ENCODE measurements at places on chromosomes 1 and 21.

DNA sequence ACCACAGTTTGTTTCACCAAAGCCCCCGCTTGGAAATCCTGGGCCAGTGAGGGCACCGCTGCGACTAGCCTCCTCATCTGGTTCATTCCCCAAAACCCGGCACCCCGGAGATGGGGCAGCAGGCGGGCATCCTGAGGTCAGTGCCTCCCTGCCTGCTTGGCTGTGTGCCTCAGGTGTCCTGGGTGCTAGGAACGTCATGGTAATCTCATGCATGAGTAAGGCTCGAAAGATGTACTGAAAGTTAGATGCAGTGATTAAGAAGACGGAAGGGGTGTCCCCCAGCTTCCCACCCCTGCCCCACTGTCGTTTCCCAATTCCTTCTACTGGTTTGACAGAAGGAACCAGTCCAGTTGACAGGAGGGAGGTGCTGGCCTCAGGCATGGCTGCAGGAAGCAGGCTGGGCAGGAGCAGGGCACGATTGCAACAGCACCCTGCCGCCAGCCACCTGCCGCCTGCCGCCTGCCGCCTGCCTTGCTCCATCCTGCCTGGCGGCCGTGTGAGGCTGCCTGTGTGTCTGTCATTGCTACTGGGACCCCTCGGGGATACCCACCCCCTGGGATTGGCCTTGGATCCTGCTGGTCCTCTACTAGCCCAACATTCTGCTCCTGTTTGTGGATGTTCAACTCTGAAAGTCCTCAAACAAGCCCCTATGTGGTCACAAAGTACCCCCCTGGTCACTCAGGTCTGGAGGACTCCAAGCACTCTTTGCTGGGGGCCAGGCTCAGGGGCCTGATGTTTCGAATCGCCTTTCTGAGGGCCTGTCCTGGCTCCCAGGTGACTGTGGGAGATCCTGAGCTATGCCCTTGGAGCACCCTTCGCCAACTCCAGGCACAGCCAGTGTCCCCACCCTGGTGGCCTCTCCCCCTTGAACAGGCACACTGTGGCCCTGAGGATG lies 73.0 kb upstream of the IFFO2 start:
- DNase-seq: no peak

DNA sequence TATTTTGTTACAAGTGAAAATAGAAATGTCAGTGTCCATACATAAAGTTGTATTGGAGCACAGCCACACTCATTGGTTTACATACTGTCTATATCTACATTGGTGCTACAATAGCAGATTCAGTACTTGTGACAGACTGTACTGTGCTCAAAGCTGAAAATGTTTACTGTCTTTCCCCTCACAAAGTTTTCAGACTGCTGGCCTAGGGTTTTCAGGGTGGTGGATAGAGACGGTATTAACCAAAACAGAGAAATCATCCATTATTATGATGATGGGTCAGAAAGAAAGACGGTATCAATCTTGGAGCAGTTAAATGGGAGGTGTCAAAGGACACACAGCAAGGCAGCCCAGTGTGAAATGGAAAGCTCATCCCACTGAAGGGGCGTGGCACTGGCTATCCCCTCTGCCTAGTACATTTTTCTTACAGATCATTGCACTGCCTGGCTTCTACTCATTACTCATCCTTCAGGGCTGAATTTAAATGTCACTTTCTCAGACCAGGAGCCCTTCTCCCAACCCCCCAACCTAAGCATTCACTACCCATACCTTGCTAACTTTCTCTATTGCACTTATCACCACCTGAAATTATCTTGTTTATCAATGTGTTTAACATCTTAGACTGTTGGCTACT lies 10.2 kb downstream of the JAK1 start:
- no peak for DNase-seq

DNA sequence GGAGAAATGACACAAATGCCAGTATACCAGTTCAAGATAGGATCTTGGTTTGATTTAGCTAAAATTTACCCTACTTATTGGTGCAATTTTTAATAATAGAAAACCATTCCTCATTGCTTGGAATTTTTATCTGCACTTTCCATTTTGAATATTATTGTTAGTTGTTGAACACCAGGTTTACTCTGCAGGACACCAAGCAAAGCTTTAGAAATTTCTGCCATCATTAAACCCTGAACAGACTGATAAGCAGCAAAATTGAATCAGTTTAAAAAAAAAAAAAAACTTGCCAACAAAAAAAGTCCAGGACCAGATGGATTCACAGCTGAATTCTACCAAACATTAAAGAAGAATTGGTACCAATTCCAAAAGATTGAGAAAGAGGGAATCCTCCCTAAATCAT lies 71.5 kb downstream of the POU2F1 start:
- DNase-seq: no peak

- DNase-seq: no peak
Measured at GRCh38 chr1:42484382-42484781, 21.3 kb downstream of the CCDC30 start.

DNA sequence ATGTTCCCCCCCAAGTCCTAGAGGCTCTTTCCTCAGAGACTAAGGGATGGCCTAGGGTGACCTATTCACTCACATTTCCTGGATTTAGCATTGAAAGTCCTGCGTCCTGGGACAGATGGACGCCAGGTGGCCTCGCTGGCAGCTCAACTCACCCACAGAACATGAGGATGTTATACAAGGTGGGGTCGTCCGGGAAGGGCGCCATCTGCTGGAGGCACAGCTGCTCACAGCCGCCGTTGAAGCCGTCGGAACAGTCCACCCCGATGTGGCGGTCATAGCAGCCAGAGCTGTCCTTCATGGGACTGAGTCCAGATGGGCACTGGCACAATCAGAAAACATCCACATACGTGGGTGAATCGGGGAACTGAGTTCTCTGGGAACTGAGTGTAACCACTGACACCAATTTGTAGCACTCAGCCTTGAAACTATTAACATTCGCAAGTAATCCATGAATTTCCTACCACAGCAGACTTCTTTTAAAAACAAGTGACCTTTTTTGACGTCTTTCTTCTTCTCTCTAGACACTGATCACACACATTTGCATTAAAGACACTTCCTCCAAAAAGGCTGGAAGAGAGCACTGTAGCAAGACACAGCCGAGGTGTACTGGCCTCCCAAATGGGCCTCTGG lies 215.4 kb downstream of the ASTN1 start:
- no peak for DNase-seq

DNA sequence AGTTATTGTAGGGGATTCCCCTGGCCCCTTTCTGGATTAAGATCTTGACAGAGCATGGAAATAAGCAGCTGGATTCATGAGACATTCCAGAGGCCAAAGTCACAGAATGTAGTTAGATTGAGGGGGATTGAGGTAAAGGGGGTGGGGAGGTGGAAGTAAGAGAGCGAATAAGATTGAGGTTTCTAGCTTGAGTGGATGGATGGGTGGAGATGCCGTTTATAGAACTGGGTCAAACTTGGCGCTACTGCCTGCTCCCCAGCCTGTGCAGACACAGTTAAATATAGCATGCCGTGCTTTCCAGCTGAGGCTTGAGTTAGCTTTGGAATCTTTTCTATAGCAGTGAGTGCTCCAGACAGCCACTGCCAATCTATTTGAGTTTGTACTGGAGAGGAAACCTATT lies 85.7 kb downstream of the DYRK1A start:
- DNase-seq: no peak

DNA sequence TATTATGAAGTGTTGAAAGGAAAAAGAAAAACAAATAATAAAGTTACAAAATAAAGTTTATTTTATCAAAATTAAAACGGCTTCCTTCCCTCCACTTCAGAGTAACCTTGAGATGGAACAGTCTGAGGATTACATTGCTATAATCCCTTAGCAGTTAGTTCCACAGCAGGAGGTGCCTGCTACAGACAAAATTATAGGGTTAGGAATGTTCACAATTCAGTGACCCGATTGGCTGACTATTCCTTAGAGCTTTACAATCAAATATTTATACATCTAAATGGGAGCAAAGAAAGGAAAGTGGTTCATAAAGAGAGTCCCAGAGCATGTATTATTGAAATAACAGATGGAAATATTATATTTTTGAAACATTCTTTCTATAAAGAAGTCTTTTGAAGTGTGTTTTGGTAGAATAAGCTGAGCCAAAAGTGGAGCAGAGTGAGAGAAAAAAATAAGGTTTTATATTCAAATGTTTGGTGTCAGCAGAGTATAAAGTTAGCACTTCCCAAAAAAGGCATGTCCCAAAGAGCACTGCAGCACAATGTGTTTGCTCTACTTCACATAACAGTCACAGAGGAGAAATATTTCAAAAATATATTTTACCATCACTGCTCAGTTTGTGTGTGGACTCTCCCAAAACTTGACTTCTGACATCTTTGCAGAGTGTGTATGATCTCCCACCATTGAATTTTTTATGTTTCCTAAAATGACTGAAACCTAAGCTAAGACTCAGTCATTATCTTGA lies 71.4 kb upstream of the GORAB start:
- no peak for DNase-seq

GRCh38 chr1:197093226-197093885 lies 26.3 kb upstream of the F13B start:
- DNase-seq: no peak

DNA sequence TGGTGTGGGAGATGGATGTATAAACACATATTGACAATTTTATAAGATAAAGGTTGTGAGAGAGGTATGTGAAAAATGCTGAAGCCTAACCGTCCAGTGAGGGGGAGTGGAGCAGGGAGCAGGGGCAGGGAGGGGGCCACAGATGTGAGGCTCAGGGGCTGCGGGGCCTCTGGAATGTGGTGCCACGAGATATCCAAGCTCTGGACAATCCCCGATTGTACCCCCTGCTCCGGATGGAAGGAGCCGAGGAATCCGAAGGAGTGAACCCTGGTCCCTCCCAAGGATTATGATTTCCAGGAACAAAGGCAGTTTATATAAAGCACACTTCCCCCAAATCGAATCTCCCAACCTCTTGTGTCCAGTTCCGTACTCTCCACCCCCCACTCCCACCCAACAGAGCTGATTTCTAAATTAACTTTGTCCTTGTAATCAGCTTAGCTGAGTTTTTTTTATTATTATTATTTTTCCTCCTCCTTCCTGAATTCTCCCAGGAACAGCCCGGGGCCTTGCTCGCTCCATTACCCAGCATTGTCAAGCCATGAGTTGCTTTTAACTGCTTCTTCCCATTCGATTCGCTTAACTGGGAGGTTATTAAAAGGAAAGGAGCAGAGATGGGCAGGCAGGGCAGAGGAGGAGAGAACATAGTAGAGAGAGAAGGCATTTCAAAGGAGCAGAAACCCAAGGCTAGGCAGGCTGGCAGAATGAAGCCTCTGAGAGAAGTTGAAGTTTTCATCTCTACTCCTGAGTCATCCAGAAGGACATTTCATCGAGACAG lies 9.4 kb downstream of the KIRREL1 start:
- no peak for DNase-seq

- no peak for DNase-seq
Measured at GRCh38 chr1:64001038-64001437, 202.4 kb upstream of the UBE2U start.
